ENCODE measurements at places on chromosomes 2 and 18.

GRCh38 chr18:74595431-74595830 is 2.2 kb upstream of the ZNF407 start:
- DNase-seq = no peak

GRCh38 chr2:230691005-230691647 is 21.5 kb upstream of the CAB39 start:
- DNase-seq = peak; percentile 74

DNA sequence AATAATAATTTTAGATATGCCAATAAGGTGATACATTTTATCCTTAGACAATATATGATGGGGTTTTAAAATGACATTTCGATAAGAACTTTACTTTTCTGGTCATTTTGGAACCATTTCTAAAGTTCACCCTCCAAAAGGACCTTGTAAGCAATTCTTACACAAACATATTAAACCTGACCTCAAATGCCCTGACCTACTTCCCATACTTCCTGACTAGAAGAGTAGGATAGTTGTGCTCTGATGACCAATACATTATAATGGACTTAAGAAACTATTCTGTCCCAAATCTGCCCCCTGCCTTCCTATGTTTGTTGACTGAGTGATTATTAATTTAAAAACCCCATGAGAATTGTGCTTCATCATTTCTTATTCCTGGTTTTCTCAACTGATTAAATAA is 24.6 kb downstream of the GCA start:
- DNase-seq = no peak

- DNase-seq = no peak
These were observed 223.7 kb downstream of the SOX11 start for GRCh38 chr2:5915881-5916310.

- no peak for DNase-seq
These were observed 189.3 kb downstream of the KCNS3 start for GRCh38 chr2:18067588-18068384.

DNA sequence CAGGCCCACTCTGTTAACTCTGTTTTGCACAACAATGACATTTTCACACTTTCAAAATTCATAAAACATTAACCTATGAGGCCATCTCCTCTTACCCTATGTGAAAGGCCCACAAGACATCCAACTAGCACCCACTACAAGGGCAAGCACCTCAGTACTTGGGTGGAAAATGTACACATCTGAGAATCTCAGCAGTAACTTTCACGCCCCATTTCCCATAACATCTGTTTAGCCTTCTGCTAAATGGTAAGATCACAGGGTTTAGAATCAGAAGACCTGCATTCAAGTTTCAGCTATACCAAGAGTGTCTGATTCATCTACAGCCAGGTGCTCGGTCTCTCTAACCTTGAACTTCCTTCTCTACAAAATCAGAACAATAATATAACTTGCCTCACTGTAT is 89.2 kb downstream of the SP100 start:
- no peak for DNase-seq

DNA sequence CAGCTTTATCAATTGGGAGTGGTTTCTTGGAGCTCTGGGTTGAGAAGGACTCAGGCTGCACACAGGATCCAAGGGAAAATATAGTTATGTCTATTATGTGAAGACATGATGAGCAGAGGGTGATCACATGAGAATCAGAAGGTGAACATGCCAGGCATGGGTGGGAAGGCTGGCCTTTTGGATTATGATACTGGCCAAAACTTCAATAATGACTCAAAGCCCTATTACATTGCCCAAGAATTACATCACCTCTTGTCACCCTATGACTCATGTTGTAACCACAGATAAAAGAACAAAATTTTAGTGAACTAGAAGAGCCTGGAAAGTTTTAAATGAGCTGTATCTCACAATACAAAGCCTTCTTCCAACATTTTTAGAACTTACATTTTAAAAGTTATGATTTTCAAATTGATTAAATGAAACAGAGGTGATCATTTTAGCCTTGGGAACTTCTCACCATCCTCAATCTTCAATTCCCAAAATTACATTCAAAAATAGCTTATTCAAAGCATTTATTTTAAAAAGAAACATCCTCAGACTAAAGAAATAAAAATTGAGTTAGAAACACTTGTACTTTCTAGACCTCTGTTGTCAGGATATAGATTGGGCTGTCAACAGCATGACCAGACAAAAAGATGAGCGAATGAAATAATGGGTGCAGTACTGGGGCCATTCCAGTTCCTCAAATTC is 428.3 kb downstream of the MBD2 start:
- peak; percentile 1 for DNase-seq

GRCh38 chr2:189927823-189928222 is 134.7 kb downstream of the MSTN start:
- no peak for DNase-seq

- DNase-seq = no peak
These were observed 4.9 kb upstream of the MAT2A start for GRCh38 chr2:85534099-85534498.

GRCh38 chr2:30990671-30991070 is 147.6 kb downstream of the GALNT14 start:
- DNase-seq = no peak

- DNase-seq = peak; percentile 11
These were observed 19.6 kb downstream of the CHN1 start for GRCh38 chr2:174985614-174986013.

GRCh38 chr2:42792583-42793333 is at the start of gene HAAO:
Gene HAAO (minus strand): TSS chr2:42792583. CDS start chr2:42792536, 47 bp downstream.
- DNase-seq = no peak

DNA sequence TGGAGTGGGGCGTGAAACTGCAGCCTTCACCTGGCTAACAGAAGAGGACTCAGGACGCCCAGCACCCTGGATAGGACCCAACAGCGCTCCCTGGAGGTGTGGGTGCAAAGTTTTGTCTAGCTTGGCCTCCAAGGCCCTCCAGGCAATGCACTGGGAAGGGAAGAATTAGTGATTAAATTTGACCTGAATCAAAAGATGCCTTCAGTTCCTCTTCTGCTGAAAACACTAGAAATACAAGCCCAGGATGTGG is 779 bp upstream of the TRIB2 start:
- DNase-seq = peak; percentile 46

DNA sequence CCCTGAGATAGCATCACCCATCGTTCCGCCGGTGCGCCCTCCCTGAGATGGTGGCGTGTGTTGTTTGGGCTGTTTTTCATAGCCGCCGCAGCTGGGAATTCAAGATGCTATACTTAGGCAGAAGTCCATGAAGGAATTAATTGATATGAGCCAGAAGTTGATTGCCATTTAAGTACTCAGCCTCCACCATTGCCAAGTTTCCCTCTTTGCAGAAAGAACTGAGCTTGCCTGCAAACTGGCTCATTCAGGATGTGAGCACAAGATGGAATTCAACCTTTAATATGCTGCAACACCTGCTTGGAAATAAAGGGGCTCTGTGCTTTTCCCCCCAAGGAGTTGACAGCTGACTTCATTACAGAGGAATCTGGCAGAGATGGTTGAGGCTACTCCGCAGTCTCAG is 295.5 kb downstream of the ZNF521 start:
- DNase-seq = no peak

GRCh38 chr18:22524783-22525182 is 107.1 kb upstream of the CTAGE1 start:
- DNase-seq = no peak

DNA sequence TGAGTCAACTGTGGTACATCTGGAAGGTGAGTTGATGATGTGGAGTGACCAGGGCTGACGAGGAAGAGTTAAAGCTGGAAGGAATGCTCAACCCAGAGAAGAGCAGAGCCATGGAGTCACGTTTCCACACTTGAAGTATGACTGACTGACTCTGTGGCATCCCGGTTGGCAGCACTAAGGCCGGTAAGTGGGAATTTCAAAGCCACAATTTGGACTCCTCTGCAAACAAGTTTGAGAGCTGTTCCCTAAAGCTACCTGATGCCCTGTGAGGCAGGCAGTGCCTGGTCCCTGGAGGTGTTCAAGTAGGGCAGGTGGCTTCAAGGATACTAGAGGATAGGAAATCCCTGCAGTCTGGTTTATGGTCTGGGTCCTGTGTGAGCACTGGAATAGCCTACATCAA is 69.3 kb upstream of the ITGB6 start:
- DNase-seq = no peak
